ENCODE measurements at places on chromosomes 12 and 14. TPM values are rescaled to one million over a fixed set of nuclear protein-coding genes. Genes with fewer than 3 reads are reported as not detected.

The DYRK4 gene
- total RNA-seq, result 10.6 TPM

The STON2 gene
- total RNA-seq, result 23.7 TPM

The POTEM gene
- total RNA-seq, result not detected

- H3K36me3 ChIP-seq, result no peaks in the 10 kb centered on the region
- no peaks in the 10 kb centered on the region for H3K4me1 ChIP-seq
- no peak for DNase-seq
- H3K27me3 ChIP-seq, result no peaks in the 10 kb centered on the region
Measured at GRCh38 chr12:38844267-38844666, 61.1 kb downstream of the CPNE8 start.

DNA sequence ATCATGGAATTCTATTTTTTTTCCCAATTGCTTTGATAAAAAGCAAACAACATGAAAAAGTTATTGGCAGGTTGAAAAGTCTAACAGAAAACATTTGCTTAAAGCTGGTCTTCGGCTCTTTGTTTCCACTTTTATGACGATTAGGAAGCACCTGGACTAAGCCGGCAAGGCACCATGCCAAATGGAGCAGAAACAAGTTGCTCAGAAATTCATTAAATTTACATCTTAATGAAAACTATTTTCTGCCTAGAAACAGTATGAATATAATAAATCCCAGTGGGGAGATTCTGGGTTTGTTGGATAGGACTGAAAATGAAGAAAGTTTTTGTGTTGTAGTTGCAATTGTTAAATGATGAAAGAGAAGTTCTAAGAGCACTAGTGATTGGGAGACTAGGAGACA is 51.4 kb upstream of the OR9K2 start:
- H3K27ac ChIP-seq, result no peak overlapping the region
- no peaks in the 10 kb centered on the region for H3K36me3 ChIP-seq
- H3K27me3 ChIP-seq, result no peaks in the 10 kb centered on the region
- H3K4me1 ChIP-seq, result no peaks in the 10 kb centered on the region
- no peak for DNase-seq

The PARP11 gene
- 4.8 TPM for total RNA-seq

All from right lobe of liver (tissue), 6 donors.